BJ (cell line): ENCODE measurements at places on chromosomes 6 and 20.

GRCh38 chr6:25428758-25429317, 149.7 kb downstream of the CARMIL1 start:
- DNase-seq: no peak

- DNase-seq: no peak
These were observed 37.4 kb upstream of the JAG1 start for GRCh38 chr20:10710991-10711775.

DNA sequence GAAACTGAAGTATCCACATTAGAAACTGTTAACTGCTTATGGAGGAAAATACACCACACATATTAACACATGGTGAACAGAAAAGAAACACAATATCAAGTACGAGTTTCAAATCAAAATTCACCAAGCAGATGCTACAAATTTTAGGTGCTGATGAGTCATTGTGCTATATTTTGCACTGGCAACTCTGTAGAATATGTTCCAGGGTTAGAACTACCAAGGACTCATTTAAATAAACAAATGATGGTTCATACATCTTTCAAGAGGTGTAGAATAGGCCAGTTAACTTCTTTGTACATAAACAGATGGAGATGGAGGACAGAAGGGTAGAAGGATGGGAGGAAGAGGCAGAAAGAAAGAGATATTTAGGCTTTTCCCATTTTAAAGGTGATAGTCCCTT, 184.9 kb downstream of the ARHGAP18 start:
- no peak for DNase-seq

- no peak for DNase-seq
These were observed 50.2 kb downstream of the GFRA4 start for GRCh38 chr20:3612795-3613572.

GRCh38 chr6:146582857-146583256, 15.9 kb upstream of the ADGB start:
- no peak for DNase-seq
